Left lobe of liver (tissue), 2 donors: ENCODE measurements at places on chromosomes 16 and 17.

DNA sequence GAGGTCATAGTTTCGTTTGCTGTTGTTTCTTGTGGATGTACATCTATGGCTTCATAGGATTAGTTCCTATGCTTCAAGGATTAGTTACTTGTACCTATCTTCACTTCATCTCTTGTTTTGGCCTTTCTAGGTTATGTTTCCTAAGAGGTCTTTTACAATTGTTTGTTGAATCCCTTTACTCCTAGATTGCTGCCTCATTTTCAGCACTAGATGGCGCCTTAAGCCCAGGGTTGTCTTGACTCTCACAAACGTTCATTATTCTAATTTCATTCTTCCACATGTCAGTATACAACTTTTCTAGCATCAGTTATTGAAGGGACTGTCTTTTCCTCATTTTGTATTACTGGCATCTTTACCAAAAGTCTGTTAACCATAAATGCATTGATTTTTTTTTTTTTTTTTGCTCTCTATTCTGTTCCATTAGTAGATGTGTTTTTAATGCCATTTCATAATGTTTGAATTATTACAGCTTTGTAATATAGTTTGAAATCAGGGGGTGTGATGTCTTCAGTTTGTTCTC, 45.0 kb upstream of the NACA2 start:
- DNase-seq: peak; percentile 50

DNA sequence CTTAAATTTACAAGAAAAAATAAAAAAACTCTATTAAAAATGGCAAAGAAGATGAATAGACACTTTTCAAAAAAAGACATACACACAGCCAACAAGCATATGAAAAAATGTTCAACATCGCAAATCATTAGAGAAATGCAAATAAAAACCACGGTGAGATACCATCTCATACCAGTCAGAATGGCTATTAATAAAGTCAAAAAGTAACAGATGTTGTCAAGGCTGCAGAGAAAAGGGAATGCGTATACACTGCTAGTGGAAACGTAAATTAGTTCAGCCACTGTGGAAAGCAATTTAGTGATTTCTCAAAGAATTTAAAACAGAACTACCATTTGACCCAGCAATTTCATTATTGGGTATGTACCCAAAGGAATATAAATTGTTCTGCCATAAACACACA, 31.4 kb downstream of the CAPNS2 start:
- DNase-seq: no peak

- no peak for DNase-seq
Measured at GRCh38 chr17:35918665-35919064, 11.9 kb downstream of the RDM1 start.

DNA sequence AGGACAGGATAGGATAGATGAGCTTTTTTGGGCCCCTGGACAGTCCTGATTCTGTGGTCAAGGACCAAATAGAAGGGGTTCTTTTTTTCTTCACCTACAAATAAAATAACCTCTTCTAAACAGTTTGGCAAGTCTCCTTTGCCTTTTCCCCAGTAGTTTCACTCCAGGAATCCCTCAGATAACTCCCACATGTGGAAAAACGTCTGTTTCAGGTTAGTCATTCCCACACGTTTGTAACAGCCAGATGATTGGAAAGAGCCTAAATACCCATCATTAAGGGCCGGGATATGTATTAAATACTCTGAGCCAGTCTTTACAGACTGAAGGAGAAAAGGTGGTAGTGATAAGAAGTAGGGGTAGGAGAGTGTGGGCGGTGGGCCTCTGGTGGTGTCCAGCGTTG, 58.3 kb downstream of the PLD6 start:
- DNase-seq: no peak

DNA sequence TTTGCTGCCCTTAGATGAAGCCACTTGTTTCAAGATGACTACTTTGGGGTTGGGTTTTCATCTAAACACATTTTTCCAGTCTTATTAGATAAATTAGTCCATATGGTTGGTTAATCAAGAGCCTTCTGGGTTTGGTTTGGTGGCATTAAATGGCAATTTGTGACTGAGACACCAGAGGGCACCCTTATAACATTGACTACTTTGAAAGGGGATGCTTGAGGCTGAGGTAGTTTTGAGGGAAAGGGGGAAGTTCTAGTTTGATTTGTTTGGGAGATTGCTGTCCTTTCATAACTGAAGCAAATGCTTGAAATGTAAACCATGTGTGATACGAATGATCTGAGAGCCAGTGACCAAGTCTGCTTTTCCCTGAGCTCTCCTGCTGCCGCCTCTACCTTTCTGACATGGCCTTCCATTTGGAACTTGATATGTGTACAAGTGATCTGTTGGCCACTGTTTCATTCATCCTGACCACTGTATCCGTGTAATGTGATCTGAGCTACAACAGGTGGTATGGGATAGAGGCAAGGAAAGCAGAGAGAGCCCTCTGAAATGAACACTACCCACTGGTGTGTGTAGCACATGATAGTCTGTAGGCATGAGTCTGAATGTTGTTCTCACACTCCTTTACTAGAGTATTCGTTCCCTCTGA, 5.8 kb upstream of the RARA start:
- DNase-seq: no peak

DNA sequence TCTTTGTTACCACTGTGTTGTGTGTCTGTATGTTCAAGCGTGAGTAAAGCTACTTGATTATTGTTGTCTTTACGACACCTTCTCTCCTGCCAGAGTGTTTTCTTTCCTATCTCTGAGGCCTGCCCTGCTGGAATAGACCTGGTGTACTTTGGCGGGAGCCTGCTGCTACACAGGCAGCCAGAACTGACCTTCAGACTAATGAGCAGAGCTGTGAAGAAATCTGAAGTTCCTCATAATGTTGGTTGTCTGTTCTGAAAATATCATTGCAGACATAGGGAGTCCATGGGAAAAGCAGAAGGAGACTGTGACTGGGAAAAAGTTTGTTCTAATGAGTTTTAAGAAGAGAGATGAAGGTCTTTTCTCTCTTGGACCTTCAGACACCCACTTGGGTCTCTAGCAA, 9.8 kb downstream of the RHOT1 start:
- DNase-seq: peak; percentile 74

DNA sequence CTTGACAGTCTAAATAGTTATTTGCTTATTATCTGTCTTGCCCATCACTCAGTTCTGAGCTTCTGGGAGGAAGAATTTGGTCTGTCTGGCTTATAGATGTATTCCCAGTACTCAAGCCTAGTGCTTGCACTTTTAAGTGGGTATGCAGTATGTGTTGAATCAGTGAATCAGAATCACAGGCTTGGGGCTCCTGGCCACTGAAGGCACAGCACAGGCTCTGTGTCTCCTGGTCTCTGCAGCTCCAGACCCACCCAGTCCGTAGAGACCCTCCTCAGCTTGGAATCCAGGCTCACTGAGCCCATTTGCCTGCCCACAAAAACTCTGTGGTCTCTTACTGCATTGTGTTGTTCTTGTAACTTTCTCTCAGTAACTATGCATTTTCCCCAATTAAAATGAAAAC, 19.3 kb upstream of the CFAP20 start:
- no peak for DNase-seq

- DNase-seq: no peak
Measured at GRCh38 chr17:79838522-79839274, 542 bp downstream of the CBX4 start.

DNA sequence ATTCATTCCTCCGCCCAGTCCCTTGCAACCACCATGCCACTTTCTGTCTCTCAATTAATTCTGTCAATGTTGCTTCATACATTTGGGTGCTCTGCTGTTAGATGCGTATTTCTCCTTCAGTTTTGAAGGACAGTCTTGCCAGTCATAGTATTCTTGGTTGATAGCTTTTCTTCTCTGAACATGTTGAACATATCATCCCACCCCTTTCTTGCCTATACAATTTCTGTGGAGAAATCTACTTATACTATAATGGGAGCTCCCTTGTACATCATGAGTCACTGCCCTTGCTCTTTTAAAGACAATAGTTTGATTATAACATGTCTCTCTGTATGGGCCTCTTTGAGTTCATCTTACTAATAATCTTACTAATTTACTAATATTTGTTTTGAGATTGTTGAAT, 34.1 kb downstream of the RNF112 start:
- DNase-seq: no peak
